GOT3 (cell line): ENCODE measurements at places on chromosomes 2 and 18.

GRCh38 chr2:173614265-173614930 lies 259.7 kb downstream of the CDCA7 start:
- no peak for DNase-seq

GRCh38 chr2:25664183-25664964 lies 9.0 kb downstream of the DTNB start:
- DNase-seq: no peak

GRCh38 chr18:79400591-79401381 lies 5.1 kb downstream of the NFATC1 start:
- no peak for DNase-seq

DNA sequence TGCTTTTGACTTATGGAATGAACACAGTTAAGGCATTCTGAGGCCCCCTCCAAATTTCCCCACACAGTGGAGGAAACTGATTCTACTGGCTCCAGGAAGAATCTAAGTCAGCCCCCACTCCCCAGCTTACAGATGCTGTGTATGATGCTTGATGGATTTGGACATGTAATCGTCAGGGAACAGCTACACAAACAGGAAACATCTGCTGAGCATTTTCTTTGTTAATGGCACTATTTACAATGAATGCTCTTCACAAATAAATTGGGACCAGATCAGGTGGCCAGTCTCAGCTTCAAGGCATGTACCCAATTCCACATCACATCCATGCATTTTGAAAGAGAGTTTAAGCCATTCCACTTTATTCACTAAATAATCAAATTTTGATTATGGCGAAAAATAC lies 562.3 kb downstream of the SOX11 start:
- no peak for DNase-seq

- no peak for DNase-seq
These were observed 757 bp downstream of the HDHD2 start for GRCh38 chr18:47149457-47150028.

GRCh38 chr2:202149155-202149762 lies 76.2 kb downstream of the KIAA2012 start:
- DNase-seq: no peak

DNA sequence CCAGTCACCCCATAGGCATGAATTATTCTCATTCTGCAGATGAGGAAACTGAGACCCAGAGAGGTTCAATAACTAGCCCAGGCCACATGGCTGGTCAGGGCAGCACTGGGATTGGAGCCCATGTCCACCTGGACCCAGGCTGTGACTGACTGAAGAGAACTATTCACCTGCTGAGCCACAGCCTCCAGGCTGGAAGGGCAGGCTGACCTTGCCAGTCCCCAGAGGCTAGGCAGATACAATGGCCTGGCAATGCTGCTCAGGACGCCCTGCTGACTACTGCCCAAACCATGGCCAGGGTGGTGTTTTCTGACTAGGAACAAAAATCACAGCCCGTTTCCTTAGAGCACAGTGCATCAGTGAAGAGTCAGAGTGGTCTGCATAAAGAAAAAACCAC lies 36.8 kb downstream of the HS6ST1 start:
- DNase-seq: no peak

DNA sequence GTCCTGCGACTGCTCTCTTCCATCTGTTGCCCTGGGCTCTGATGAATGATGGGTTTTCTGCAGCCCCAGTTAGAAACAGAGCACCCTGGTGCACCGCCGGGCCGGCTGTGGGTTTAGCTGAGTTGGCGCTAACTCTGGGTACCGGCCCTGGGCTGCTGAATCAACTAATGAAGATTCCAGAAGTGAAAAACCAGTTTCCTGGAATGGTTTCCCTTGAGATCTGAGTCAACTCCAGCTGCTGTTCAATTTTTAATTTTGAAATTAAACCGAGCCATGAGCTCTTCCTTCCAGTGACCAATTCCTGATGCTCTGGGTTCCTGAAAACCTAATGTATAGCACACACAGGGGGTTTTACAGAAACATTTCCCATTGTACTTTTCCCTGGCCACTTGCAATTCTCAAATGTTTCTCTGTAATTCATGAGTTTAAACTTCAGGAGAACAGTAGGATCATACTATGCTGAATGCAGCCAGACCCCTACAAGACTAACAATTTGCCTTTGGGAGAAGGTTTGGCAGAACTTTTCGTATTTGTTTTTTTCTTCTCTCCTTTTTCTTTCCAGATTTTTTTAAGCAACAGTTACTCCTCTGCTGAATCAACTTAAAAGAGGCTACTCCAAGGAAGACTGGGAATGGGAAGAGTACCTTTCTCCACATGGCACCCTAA lies 5.5 kb downstream of the COL6A3 start:
- no peak for DNase-seq

- no peak for DNase-seq
These were observed 214.2 kb downstream of the MREG start for GRCh38 chr2:215799194-215799593.

- no peak for DNase-seq
These were observed 113.3 kb upstream of the DNMT3A start for GRCh38 chr2:25454824-25455611.

DNA sequence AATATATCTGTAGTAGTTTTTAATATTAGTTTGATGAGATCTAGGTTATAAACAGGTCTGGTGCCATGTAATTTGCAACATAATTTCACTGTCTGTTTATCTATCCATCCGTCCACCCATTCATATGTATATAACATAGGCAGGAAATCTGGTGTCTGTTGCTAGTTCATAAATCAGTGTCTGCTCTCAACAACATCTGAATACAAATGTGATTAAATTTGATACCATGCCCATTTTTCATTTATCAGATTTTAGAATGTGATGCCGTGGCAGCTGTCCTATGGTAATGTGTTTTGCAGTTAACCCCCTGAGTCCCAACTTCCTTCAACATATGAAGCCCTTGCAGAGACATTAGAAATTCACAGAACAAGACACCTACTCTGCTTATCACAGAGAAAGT lies 228.4 kb downstream of the CMPK2 start:
- no peak for DNase-seq

- DNase-seq: no peak
These were observed 25.1 kb downstream of the TTC39C start for GRCh38 chr18:24039671-24040070.

DNA sequence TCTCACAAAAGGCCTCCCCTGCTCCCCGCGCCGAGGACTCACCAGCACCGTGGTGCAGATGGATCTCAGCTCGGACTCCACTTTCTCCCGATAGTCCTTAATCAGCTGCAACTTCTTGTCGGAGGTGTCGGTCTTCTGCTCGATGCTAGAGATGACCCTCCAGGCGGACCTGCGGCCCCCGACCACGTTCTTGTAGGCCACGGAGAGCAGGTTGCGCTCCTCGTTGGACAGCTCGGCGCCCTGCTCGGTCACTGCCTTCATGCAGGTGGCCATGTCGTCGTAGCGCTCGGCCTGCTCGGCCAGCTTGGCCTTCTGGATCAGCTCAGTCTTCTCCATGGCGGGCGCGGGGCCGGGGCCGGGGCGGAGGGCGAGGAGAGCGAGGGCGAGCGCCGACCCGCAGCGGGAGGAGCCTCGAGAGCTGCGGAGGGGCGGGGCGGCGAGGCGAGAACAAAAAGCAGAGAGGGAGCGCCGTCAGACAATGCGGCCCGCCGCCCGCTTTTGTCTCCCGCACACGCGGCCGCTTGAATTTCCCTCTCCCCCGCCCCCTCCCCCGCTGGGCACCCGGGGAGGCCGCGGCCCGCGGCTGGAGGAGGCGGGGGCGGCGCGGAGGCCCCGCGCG lies 571 bp downstream of the YWHAQ start:
- DNase-seq: peak; percentile 32

GRCh38 chr18:62566199-62566598 lies 43.4 kb downstream of the ZCCHC2 start:
- DNase-seq: no peak

GRCh38 chr2:196963961-196964360 lies 37.5 kb upstream of the PGAP1 start:
- DNase-seq: no peak

DNA sequence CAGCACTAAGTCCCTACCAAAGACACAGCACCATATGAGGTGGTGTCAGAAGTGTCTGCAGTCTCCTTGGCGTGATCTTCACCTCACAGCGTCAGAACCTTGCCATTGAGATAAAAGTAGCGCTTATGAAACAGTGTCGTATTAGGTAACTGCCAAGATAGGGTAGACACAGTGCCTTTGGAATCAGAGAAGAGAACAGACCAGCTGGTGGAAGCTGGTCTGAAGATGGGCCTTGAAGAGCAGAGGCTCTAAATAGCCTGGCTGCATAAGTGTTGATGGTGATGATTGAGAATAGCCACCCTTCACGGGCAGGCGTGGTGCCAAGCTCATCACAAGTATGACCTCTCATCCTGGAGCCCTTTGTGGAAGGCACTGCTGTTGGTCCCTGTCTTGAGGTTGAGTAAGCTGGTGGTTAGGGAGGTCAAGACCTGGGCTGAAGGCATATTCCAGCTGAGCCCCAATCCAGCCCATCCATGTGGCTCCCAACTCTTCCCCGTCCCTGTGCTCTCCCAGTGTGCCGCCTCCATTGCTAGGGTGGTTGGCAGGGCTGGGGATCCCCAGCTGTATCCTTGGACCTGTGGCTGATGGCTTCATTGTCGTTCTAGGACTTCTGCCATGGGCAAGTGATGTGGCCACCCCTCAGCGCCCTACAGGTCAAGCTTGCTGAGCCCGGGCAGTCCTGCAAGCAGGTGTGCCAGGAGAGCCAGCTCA lies 187.4 kb downstream of the MGAT5 start:
- DNase-seq: no peak

DNA sequence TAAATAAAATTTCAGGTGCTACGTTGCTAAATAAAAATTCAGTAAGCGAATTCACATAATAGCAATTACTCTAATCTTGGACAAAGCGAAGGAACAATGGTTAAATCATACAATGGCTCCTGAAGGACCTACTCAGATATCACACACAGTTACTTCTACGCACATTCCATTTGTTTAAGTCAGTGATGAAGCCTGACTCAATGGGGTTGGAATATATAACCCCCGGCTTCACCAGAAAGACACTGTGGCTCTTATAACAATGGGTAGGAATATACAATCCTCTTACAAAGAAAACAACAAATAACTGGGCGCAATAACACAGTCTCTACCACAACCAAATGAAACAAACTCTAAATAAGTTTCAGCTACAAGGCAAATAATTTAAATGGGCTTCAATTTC lies 349.5 kb downstream of the IRS1 start:
- DNase-seq: no peak

DNA sequence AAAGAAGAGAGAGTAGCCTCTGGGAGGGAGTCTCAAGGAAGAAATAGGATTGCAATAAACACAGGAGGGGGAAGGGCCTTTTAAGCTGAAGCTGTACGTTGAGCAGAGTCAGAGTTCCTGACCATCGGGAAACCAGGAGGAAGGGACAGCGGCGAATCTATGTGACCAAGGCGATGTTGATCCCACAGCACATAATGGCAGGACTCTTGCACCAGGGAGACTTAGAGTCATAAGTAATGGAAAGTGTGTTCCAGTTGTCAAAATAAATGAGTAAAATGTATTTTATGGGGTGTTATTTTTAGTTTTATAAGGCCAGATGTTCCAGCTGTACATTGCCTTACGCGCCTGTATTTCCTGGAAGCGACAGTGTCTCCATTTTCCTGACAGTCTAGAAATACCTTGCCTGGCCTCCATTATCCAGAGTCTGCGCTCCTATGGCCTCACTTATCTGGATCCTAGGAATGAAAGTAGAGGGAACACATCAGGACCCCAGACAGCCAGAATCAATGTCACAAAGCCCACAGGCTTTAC lies 152.8 kb upstream of the COPS8 start:
- DNase-seq: no peak

- DNase-seq: no peak
These were observed 12.3 kb upstream of the ODC1 start for GRCh38 chr2:10460366-10460796.

DNA sequence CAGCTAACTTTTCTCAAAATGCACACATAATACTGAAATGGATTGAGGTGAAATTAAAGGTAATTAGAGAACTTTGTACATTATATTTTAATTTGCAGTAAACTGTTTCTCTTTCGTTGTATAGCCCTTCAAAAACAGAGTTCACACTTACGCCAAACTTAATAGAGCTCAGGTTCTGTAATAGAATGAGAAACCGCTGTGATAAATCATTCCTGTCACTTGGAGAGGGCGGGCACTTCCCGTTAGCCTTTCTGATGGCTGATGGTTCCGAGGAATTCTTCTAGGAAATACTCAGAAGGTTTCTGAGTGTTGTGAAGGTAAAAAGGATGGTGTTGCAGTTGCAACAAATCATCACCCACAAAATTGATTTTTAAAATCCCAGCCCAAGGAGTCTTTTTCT lies 155.8 kb upstream of the ALKAL2 start:
- no peak for DNase-seq

- DNase-seq: no peak
These were observed 535 bp downstream of the HOXD3 start for GRCh38 chr2:176157499-176158185.

- DNase-seq: no peak
These were observed 47.7 kb downstream of the BCL2 start for GRCh38 chr18:63271881-63272299.

GRCh38 chr2:67792191-67792590 lies 270.6 kb downstream of the C1D start:
- DNase-seq: no peak

GRCh38 chr2:168490015-168490874 lies 34.2 kb downstream of the CERS6 start:
- no peak for DNase-seq

DNA sequence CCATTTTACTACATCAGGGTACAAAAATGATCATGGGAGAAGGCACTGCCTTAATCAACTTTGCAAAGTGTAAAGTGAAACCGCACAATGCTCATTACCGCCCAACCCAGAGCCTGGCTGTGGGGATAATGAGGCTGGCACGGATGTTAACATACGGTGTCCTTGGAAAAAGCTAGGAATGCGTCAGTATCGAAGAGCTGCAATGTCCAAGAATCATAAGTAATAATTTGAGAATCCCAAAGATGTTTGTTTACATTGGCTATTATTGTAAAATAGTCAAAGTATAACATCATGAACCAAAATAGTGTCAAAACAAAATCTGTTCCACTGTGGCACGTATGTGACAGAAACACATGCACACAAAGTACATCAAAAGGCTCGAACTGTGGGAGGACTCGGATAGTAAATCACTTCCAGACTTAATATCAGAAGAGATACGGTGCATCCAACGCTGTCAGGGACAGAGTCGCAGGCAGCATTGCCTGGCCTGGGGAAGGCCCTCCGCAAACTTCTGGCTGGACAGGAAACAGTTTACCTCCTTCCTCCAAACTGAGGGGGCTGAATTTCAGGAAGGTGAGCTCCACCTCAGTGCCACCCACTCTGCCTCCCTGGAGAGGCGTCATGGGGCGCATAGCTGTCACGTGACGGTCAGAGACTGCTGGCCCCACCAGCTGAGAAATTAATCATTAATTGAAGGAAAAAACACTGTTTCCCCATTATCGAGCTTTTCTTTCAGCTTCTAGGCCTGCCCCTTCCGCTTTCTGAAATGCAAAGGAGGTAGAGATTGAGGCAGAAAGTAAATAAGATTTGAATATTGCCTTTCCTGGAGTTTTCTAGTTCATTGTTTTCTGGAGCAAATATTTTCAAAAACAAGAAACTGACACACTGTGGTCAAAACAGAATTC lies 1.8 kb upstream of the ID2 start:
- DNase-seq: no peak

DNA sequence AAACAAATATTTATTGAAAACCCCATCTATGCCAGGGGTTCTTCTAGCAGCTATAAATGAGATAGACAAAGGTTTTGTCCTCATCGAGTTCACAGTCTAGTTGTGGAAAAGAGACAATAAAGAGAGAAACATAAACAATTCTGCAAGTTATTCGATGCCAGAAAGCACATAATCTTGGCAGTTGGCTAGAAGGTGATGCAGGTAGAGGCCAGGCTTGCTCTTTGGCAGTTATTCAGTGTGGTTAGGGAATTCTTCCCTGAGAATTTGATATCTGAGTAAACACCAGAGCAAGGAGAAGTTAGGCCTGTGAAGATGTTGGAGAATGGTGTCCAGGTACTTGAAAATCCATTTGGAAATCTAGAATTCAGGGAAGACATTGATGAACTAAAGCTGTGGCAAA lies 547.4 kb downstream of the SLC4A3 start:
- no peak for DNase-seq
